ENCODE measurements at places on chromosomes 6 and 20.

DNA sequence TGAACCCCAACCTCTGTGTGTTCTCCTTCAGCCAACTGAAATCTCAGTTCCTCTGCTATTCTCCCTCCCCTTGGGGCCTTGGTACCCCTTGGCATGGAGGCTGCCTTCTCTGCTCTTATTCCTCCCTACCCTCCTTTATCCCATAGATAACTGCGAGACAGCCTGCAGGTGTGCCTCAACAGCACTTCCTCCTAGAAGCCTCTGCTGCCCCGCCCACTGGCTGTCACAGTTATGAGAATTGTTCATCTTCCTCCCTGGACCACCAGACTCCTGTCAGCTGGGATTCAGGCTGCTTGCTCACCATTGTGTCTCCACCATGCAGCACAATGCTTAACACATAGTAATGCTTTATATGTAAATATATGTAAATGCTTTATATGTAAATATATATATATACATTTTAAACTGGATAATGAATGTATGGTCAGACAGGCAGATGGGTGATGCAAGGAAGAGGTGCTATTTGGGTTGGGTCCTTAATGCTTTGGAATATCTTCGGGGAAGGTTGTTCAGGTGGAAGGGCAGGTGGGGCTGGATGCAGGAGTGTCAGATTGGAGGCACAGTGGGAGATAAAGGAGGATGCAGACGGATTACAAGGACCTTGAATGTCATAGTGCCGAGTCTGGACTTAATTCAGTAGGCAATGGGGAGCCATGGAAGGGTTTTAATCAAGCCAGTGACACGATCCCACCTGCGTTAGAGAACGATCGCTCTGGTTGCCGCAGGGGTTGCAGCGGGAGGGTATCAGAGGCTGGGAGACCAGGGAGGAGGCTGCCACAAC lies 4.9 kb downstream of the CDH22 start:
- no peak for DNase-seq

DNA sequence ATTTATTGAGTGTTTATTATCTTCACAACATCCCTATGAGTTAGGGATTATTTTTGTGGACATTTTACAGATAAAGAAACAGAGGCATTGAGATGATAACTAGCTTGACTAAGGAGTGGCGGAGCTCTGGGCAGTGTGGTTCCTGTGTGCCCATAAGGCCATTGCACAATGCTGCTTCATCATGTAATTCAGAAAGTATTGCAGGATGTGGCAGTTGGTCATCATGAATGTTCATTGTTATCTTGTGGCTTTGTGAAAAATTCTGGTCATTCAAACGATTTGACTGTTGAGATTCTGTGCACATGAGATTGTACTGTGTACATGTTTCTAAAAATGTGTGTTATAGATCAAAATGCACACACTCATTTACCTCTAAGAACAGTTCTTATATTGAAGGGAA lies 150.8 kb downstream of the ESR1 start:
- no peak for DNase-seq

DNA sequence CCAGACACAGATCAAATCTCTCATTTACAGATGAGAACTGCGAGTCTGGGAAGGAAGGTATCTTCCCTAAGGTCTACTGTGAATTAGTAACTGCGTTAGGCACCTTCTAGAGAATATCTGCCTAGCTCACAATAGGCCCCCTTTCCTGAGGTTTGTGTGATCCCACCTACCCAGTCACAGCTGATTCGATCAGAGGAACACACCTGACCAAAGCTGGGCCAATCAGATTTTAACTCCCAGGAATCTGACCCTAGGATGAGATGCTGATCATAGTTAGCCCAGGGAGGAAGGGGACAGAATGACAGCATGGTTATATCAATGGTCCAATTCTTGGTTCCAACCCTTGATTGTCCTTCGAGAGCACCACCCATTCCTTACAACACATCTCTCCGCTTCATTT lies 7.4 kb upstream of the CCDC167 start:
- DNase-seq: no peak

GRCh38 chr6:70797625-70798024 lies 129.9 kb downstream of the SMAP1 start:
- no peak for DNase-seq

DNA sequence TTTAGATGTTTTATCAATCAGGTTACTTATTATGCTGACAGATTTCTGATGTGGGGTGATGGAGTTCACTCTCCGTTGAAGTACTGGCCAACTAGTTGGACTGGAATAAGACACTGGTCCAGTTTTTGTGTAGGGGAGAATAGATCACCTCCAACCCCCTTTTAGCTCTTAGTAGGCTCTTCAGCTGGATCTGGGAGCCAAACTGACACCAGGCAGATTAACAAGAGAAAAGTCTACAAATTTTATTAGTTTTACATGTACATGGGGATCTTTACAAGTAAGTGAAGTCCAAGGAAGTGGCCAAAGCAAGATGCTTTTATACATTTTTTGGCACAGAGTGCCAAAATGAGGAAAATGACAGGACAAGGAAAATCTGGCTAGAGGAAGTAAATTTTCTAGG lies 107.1 kb downstream of the UBE3D start:
- DNase-seq: no peak

- DNase-seq: no peak
Measured at GRCh38 chr6:114452785-114453401, 110.1 kb upstream of the HS3ST5 start.

DNA sequence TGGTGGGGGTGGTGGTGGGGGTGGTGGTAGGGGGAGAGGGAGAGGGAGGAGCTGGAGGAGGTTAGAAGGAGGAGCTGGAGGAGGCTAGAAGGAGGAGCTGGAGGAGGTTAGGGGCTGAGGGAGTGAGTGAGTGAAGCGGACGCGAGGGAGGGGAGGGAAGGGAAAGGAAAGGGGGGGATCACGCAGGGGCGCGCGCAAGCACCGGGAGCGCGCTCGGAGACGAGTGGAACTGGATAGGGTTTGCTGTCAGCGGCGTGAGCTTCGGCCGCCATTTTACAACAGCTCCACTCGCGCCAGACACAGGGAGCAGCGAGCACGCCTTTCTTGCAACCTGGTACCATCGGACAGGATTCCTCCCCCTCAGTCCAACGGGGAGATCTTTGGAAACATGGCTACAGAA lies 90.5 kb upstream of the FERMT1 start:
- no peak for DNase-seq

GRCh38 chr6:85641897-85642773 lies 551 bp downstream of the SYNCRIP start:
- peak; percentile 34 for DNase-seq

- DNase-seq: peak; percentile 73
Measured at GRCh38 chr6:39302669-39303424, 11.4 kb downstream of the KCNK17 start.

DNA sequence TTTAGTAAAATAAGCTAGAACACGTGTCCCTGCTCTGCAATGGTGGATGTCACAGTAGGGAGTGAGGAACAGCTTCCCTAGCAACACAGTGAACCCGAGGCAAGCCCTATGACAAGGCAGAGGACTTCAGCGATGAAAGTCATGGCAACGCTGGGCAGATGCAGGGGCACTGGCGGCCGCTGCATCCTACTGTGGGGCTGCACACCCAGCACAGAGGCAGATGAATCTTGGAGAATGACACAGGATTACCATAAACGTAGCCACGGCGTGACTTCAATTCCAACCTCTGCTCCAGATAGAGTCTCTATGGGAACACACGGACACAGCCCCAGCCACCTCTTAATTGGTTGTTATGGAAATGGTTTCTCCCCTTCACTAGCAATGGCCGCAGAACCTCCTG lies 64.2 kb downstream of the MYLK4 start:
- DNase-seq: no peak

DNA sequence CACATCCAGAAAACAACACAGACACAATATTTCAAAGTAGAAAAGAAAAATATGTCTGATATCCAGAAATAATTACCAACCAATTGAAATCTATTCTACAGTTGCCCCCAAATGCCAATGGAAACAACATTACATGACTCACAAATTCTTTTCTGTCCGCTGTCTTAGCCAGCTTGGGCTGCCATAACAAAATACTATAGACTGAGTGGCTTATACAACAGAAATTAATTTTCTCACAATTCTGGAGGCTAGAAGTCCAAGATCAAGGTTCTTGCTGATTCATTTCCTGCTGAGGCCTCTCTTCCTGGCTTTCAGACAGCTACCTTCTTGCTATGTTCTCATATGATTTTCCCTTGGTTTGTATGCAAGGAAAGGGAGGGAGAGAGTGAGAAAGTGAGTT lies 698.1 kb downstream of the DHX35 start:
- DNase-seq: no peak

GRCh38 chr6:158711264-158711663 lies 61.4 kb downstream of the SYTL3 start:
- DNase-seq: no peak

GRCh38 chr20:44938637-44939036 lies 21.6 kb downstream of the TOMM34 start:
- DNase-seq: no peak

GRCh38 chr20:10129749-10130148 lies 88.9 kb upstream of the SNAP25 start:
- no peak for DNase-seq

DNA sequence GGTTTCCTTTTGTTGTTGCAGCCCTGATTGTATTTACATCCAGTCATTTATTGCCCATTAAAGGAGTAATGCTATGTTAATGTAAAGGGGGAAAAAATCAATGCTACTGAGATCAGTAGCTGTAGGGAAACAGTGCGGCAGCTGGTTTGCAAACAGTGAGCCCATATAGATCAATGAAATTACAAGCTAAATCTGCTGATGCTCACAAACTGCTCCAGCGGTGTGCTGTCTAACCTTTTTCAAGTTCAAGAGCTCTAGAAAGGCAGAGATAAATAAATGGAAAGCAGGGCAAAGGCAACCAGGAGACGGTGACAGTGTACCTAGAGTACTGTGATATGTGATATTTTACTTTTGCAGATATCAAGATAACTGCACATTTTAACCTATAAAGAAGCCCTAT lies 449.0 kb upstream of the MMS22L start:
- DNase-seq: no peak

DNA sequence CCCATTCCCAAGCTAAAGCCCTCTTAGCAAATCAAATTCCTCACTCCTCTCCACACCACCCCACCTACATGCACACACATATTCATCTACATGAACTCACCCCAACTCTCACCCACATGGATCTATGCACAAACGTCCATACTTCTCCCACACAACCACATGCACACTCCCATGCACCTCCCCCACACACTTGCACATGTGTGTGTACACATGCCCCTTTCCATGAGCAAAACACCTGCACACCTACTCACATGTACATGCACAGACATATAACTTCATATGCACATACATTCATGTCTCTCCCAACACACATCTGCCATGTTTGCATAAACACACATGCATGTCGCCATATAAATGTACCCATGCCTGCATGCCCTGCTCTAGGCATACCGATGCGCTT lies 22.8 kb upstream of the CST1 start:
- no peak for DNase-seq

- DNase-seq: no peak
Measured at GRCh38 chr6:659716-660581, 3.0 kb upstream of the HUS1B start.

GRCh38 chr6:103027271-103027931 lies 1633.9 kb downstream of the GRIK2 start:
- no peak for DNase-seq

- no peak for DNase-seq
Measured at GRCh38 chr6:110856296-110856695, 18.3 kb upstream of the AMD1 start.

- DNase-seq: no peak
Measured at GRCh38 chr6:20946022-20946421, 411.8 kb downstream of the CDKAL1 start.

DNA sequence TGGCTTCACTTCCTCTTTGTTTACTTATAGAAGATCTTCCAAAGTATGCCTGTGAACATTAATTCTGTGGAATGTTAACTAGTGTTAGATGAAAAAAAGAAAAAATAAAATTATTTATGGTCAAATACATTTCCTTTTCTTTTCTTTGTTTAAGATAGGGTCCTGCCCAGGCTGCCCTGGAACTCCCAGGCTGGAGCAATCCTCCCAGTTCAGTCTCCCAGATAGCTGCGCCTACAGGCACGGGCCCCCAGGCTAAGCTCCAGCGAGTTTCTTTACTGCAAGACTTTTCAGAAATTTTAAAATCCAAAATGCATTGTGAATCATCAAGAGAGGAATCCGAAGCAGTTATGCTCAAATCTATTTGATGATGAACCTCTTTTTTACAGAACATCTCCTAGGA lies 39.3 kb upstream of the IL20RA start:
- no peak for DNase-seq
